Liver (tissue), 10 donors: ENCODE measurements at places on chromosomes 3 and 15.
A peak's percentile ranks its signal among the peaks of the same experiment; 100 is the strongest.

- no peak for DNase-seq
Measured at GRCh38 chr3:105449414-105449813, 82.7 kb downstream of the ALCAM start.

- no peak for DNase-seq
Measured at GRCh38 chr3:34948517-34948916, 690.8 kb upstream of the ARPP21 start.

DNA sequence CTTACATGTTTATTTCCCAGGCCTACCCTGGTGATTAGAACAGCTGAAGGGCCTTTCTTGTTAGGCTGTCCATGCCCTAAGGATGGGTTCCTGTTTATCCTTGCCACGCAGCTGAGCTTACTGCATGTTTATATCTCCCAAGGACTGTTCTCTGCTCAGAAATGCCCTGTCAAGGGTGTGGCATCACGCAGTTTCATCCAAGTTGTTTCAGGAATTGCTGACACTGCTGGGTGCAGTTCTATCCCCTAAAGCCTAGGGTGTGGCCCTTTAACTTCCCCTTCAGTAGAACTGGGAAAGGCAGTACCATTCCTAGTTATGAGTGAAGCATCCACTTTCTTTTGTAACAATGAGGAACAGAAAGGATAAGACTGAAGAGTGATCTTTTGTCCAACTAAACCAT, 5.0 kb downstream of the ELL3 start:
- no peak for DNase-seq

- no peak for DNase-seq
Measured at GRCh38 chr15:88127432-88127790, 129.1 kb downstream of the NTRK3 start.

GRCh38 chr15:94411285-94411684, 179.9 kb downstream of the MCTP2 start:
- no peak for DNase-seq

DNA sequence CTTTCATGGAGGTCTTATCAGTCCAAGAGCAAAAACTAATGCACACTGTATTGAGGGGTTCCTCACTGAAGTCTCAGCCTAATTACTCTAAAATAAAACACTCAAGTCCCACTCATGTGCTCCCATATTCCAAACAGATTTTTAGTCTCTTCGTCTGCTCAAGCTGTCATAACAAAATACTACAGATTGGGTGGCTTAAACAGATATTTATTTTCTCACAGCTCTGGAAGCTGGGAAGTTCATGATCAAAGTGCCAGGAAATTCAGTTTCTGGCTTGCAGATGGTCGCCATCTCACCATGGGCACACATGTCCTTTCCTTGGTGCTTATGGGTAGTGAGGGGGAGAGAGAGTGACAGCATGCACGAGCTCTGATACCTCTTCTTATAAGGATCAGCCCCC, 147.5 kb downstream of the ANXA2 start:
- DNase-seq, result no peak

DNA sequence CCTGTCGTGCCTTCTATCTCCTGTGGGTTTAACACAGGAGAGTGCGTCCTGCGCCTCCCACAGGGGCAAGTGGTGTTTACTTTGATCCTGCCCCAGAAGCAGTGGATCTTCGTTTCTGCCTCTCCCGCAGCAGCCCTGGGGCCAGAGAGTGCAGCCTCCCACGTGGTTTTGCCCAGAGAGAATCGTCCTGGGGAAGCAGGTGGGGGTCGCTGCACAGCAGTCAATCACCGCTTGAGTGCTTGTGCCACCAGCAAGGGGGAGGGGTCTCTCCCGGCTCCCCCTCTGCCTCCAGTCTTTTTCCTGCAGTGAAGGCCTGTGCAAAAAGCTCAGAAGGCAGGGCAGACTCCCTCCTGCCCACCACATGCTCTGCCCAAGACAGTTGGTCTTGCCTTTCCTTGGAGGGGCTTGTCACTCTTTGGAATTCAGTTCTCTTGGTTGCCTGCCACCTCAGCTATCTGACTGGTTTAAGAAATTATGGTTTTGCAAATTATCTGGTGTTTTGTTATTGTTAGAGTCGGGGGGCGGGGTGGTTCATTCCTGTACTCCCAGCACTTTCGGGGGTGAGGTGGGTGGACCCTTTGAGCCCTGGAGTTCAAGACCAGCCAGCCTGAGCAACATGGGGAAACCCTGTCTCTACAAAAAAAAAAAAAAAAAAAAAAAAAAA, 26.9 kb downstream of the STOML1 start:
- no peak for DNase-seq

DNA sequence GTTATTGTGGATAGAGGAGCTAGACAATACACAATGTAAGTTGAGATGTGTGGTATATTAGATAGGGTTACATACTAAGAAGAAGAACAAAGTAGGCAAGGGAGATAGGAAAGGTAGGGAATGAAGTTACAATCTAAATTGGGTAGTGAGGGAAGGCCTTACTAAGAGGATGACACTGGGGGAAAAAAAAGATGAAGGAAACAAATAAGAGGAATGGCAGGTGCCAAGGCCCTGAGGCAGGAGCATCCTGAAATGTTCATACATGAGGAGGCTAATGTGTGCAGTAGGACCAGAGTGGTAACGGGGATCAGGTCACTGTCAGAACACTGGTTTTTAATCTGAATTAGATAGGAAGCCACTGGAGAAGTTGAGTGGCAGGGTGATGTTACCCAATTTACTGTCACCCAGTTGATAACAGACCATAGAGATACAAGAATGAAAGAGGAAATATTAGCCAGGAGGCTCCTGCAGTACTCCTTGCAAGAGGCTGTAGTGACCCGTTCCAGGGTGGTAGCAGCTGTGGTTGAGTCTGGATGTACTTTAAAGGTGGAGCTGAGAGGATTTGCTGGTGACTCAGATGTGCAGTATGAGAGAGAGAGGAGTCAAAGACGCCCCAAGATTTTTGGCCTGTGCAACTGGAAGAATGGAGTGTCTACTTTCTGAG, 14.4 kb downstream of the RTP1 start:
- no peak for DNase-seq

DNA sequence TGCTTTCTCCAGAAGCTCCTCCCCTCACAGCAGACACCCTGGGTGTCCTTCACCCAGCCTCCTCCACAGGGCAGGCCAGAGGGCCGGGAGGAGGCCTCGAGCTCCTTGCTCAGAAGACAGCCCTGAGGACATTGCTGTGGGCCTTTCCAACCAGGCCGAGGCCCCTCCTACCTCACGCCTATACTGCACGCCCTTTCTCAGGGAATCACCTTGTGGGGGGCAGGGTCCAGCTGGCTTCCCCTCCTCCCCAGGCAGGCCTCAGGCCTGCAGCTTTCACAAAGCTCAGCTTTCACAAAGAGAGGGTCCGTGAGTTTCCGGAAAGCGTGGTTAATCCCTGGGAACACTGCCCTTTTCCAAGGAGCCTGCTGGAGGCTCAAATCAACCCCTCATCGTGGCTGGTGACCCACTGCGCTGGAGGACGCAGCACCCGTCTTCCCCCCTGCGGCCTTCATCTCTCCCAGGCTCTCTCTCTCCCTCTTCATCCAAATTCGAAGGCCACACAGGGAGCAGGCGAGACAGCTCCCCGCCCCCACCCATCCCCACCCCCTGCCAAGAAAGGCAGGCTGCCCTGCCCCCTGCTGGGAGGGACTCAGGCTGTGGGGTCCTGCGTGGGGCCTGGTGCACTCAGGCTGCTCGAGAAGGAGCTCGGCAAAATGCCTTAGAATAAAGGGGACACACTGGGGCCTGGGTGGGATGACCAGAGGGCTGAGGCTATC, 79.4 kb downstream of the OCA2 start:
- no peak for DNase-seq

DNA sequence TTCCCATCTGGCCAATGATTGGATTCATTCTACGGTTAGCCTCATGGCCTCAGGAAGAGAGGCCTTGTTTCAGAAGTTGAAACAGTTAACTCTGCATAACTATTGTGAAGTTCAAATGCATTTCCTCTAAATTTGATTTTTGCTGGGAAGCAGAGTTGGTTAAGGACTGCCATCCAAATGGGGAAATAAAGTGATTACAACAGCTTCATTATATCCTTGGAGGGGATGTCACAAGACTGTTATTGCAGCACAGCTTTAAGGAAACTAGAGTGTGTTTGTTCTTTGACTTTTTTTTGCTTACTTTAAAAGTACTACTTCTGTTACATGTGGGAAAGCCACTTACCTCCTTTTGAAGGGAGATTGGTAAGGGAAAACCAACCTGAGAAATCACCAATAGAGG, 164.8 kb downstream of the AKAP13 start:
- DNase-seq, result no peak

DNA sequence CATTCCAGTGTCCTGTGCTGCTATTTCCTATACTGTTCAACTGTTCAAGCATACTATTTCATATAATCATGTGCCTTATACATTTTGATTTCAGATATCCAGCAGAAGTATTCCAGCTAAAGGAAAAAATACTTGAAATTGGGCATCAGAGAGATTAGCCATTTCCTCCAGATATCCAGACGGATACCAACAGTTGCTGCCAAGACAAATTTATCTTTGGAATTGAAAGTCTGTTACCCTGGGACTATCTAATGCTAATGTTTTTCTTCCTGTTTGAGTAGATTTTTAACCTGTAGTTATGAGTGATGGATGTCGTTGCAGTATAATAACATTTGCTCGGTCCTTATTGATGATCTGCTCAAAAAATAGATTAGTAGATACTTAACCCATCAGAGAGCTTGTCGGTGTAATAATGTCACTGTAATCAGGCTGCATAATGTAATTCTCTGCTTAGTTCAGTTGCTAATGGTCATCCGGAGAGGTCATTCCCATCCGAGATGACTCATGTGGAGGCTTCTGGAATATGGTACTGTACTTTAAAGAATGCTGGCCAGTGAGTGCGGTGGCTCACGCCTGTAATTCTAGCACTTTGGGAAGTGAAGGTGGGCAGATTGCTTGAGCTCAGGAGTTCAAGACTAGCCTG, 51.5 kb downstream of the TIMP4 start:
- no peak for DNase-seq

DNA sequence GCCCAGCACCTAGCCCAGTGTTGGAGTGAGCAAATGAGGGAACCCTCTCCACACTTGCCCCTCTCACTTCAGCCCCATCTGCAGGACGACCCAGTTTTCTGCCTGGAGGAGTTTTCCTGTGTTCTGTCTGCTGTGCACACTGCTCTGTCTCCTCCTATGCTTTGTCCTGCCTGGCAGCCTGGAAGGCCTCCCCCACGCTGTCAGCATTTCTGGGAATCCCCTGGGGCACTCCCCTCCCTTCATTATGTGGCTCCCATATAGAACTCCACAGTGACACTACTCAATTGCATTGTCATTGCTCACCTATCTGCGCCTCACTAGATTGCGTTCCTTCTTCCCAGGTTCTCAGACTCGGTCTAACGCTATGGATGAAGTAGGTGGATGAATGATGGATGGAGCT, 13.9 kb downstream of the CLSTN2 start:
- DNase-seq, result no peak

- no peak for DNase-seq
Measured at GRCh38 chr3:188283347-188283746, 129.4 kb downstream of the LPP start.

- DNase-seq, result no peak
Measured at GRCh38 chr3:49625071-49625470, 49.1 kb upstream of the APEH start.

DNA sequence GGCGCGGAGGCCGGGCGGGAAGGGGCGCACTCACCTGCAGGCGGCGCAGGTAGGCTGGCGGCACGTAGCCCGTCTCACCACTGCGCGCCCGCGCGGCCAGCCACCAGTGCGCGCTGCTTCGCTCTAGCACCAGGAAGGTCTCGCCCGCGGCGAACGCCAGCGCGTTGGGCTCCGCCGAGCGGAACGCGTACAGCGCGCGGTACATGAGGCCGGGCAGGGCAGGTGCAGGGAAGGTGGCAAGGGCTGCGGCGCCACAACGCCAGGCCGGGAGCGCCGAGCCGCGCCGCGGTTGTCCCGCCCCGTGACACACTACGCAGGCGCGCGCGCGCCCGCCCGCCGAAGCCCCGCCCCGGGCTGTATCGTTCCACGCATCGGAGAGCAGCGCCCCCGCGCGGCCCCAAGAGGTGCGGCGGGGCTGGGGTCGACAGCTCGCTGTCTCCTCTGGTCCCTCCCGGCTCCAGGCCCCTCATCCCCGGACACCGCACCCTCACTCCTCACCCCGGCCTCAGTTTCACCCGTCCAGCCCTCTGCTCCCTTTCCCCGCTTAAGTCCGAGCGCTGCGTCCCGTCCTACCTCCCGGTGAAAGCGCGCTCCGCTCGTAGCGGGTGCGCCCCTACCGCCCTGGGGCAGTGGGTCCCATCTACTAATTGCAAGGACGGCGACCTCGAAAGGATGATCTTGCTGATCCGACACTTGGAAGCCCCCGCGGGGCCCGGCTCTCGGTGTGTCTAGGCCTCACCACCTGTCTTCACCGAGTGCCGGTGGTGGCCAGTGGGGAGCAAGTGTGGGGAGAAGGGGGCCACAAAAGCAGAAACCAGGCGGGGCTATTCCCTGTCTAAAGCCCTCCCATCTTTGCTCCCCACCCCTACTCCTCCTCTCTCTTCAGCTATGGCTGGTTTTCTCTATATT, at the start of gene NCKIPSD:
TSS of gene NCKIPSD (minus strand) at position 313 of the 909 bp plus-strand sequence. CDS start at position 205, 108 bp downstream.
- peak; percentile 93 for DNase-seq

GRCh38 chr3:169323578-169324451, 339.7 kb downstream of the MECOM start:
- DNase-seq, result no peak

DNA sequence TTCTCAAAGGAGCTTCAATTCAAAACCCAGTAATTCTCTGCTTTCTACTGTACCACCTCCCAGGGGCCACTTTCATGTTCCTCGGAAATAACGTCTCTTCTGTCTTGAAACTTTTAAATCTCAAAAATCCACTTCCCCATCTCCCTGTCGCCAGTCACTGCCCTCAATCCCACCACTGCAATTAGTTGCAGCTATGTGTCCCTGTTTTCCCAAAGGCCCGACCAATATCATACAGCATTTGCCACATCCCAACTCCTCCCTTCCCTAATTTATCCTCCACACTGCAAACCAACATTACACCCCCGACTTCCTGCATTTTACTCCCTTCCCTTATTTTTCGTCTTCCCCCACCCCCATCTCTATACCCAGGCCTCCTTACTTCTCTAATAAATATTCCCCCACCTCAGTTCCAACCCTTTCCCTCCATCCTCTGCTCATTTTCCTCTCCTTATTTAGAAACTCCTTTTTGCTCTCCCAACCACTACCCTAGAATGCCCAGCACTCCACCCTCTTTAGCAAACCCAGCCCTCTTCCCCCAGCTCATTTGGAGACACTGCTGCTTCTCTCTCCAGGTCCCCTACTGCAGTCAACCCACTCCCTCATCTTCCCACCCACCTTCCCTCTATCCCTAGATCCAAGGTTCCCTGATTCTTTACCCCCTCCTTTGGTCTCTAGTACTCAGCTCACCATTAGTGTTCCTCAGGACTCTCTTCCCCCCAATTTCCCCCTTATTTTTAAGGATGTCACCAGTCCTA, 1.1 kb downstream of the NPTN start:
- DNase-seq, result peak; percentile 40

GRCh38 chr15:63469190-63469589, 35.2 kb upstream of the USP3 start:
- no peak for DNase-seq

DNA sequence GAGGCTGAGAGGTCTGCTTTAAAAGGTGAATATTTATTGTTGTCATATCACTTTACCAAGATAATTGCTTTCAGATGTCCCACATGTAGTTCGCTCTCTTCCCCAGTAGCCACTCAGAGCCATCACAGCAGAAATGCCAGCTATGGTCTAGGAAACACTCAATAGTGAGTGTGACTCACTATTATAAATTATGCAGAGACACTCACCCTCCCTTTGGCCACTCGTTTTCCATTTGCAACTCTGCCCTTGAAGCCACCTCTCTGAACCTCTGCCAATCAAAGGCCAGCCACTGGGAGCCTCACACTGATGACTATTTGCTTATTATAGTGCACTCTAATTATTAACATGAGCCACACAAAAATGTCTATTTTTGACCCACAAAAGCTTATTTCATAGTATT, 328.1 kb upstream of the ATP10A start:
- no peak for DNase-seq
